Suppressor macrophage treated with lipopolysaccharide for 1 hour (primary cell): ENCODE measurements at places on chromosomes 11 and 22.

GRCh38 chr11:26621132-26621531 is 49.1 kb upstream of the MUC15 start:
- no peak for DNase-seq

DNA sequence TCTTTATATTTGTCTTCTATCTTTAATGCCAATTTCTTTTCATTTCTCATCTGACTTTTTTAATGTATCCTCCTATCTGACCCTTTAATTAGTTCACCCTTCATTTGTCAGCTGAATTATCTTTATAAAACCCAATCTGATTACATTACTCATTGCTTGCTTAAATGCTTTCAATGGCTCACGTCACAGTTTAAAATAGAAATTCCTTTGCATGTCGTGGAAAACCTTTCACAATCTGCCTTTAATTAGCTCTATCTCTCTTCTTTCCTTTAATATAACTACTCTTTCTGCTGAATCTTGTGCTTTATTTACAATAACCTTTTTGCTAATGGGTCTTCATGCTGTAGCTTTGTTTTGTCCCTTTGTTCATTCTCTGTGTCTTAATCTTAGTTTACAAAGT is 125.7 kb downstream of the DYNC2H1 start:
- DNase-seq, result no peak

DNA sequence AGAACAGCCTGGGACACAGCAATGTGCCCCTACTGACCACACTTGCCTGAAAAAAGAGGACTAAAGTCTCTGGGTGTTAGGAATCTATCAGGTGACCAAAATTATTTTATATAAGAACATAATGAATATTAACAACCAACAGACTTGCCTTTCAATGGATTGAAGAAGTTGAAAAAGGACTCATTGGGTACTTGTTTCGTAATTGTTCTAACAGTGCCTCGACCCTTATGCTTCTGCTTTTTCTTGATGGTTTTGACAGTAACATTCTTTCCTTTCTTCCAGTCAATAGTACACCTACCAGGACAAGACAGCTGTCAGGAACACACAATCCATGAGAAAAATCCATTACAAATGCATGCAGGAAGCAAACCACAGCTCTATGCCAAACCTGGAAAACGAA is 29.0 kb upstream of the PHLDA2 start:
- no peak for DNase-seq

- DNase-seq, result no peak
Measured at GRCh38 chr11:38948392-38948791, 2350.4 kb upstream of the RAG2 start.

DNA sequence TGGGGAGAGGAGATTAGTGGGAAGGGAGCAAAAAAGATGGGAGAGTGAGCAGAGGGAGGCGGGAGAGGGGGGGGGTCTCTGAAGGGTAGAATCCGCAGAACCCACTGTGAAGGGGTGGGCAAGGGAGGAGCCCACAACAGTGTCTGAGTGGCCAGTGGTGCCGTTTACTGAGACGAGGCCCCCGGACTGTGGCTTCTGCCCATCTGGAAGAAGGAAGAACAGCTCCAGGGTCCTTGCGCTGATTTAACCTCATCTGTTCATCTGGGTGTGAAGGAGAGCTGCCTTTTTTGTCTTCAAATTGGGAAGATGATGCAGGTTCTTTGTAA is 45.7 kb upstream of the ANO1 start:
- DNase-seq, result no peak

GRCh38 chr11:3162410-3163240 is 2.5 kb downstream of the OSBPL5 start:
- no peak for DNase-seq

GRCh38 chr11:132058211-132058772 is 687.9 kb downstream of the NTM start:
- DNase-seq, result peak; percentile 93

DNA sequence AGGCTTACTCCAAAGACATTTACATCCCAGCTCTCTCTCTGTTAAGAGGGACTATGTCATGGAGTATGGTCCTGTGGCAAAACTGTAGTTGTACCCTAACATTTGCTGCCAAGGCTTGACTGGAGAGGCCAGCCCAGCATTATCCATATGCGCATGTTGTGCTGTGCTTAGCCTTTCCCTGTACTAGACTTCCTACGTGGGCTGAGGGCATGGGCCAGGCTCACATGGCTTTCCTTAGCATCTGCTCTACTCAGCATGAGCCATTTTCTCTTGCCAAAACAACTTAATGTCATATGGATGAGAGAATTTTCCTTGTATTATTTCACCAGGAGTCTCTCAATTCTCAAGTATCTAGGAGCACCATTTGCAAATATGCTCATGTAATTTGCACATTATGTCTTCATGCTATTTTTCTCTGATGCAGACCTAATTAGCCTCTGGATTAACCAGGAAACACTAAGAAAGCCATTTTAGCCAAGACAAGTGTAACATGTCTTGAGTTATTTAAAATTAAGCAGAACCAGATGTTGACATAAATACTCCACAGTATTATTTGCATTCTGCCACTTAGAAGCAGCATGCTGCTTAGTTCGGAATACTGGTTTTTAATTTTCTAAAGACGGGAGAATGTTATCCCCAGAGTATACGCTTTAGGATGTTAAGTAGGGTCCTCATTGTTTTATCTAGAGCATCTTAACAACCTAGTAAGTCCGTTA is 71.7 kb upstream of the FAR1 start:
- DNase-seq, result no peak

GRCh38 chr11:64864135-64864472 is 14.3 kb downstream of the EHD1 start:
- no peak for DNase-seq

- peak; percentile 20 for DNase-seq
Measured at GRCh38 chr11:76566811-76567210, 103.7 kb downstream of the LRRC32 start.

DNA sequence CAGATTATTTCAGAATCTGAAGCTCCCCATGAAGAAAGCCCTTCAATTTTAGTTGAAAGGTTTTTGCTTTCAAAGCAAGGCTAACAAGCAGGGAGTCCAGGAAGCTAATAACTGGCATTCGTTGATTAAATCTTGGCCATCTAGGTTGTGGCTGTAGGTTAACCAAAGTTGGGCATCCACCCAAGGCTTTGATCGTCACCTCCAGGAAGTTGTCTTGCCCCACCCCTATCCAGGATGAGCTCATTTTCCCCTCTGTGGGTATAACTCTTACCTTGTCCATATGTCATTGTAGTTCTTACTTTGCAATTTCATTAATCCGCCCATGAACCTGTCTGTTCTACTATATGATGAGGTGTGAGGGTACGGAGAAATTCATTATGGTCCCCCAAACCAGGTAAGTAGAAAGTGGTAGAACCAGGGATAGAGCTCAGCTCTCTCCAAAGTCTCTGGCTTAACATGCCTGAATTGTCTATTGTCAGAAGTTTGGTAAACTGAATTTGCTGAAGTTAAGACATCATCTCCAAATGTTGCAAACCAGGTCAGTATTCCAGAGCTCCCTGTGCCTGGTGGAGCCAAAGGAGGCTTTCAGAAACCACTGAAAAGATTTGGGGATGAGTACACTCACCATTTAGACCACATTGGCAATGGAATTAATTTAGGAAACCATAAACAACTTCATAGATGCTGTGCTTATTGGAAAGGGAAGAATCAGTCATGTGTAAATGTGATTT is 97.1 kb downstream of the CD44 start:
- peak; percentile 58 for DNase-seq
